Activated CD4-positive, alpha-beta memory T cell treated with anti-CD3 and anti-CD28 coated beads for 36 hours (primary cell): ENCODE measurements at places on chromosomes 7 and 10.

DNA sequence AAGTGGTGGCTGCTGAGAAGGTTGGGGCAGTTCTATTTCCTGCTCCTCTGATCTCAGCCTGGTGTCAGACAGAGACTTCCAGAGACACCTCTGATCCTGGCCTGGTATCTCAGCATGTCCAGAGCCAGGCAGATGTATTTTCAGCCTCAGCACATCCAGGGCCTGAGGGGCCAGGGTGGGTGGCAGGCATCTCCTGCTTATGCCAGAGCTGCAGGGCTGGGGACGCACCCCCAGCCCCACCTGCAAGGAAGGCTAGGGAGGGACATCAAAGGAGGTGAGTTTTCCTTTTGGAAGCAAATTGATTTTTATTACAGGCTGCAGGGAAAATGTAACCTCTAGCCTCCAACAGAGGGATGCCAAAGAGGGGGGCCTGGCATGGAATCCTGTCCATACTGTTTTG, 36.7 kb downstream of the CFAP46 start:
- no peak for DNase-seq

DNA sequence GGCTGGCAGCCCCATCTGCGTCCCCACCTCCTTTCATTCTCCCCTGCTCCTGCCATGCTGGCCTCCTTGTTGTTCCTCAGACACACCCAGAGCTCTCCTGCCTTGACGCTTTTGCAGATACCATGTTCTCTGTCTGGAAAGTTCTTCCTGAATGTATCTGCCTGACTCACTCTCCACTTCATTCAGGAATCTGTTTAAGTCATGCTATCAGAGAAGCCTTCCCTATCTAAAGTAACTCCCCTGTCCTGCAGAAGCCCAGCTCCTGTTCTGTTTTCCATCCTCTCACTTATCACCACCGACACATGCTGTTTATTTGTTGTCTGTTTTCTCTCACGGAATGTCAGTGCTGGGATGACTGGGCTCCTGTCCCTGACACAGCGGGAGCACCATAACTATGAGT, 82.0 kb downstream of the AFAP1L2 start:
- DNase-seq = no peak

GRCh38 chr10:27714349-27714748, 31.3 kb downstream of the MKX start:
- DNase-seq = no peak

GRCh38 chr7:55570939-55571338, 1.4 kb downstream of the VOPP1 start:
- no peak for DNase-seq

GRCh38 chr10:93261089-93261488, 187.4 kb downstream of the CYP26A1 start:
- no peak for DNase-seq

GRCh38 chr7:154832557-154833138, 170.3 kb downstream of the PAXIP1 start:
- no peak for DNase-seq

DNA sequence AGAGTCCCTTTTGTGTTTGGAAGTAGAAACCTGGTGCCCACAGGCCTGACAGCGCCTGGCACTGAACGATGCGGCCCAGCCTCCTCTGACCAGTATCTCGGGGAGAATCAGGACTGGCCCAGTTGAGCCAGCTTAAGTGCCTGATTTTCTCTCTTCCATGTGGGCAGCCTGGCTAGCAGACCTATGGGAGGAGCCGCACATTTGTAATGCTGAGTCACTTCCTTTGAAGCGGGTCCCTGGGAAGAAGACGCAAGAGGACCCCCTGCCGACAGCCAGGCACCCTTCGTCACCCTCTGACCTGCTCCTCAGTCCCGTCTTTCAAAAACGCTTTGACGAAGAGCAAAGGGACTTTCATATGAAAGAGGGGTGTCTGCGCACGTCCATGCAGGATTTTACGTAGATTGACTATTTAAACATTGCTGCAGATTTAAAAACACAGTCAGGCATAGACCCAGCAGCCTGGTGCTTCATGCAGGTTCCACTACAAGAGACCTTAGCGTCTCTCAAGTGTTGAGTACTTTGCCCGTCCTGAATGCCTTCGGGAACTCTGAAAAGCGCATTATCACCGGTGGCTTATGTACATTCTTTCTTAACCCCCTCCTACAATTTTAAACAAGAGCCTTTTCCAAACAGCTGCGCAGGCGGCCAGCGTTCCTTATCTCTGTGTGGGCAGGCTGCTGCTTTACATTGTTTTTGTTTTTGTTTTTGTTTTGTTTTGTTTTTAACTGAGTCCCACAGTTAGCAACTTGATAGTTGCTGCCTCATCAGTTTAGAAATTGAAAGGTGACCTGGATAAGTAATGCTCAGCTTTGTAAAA, 36.5 kb upstream of the AP5Z1 start:
- DNase-seq = peak; percentile 35

GRCh38 chr10:124107072-124107471, 13.7 kb upstream of the CHST15 start:
- no peak for DNase-seq

DNA sequence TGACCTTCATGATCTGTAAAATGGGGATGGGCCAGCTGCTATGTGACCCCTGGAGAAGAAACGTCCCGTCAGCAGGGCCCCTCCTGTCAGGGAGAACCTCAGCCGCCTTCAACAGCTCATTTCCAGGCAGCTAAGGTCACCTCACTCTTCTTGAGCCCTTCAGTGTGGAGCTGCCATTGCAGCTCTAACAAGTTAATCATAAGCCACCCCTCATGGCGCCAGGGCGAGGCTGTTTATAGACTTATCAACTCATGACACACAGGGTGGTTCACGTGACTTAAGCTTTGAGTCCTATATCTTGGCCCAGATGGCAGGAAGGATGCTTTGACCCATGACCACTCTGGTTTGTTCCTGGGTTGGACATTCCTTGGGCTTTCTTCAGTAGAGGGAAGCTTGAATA, 315.1 kb downstream of the TNS3 start:
- no peak for DNase-seq

GRCh38 chr7:29611941-29612544, 48.4 kb downstream of the PRR15 start:
- no peak for DNase-seq

DNA sequence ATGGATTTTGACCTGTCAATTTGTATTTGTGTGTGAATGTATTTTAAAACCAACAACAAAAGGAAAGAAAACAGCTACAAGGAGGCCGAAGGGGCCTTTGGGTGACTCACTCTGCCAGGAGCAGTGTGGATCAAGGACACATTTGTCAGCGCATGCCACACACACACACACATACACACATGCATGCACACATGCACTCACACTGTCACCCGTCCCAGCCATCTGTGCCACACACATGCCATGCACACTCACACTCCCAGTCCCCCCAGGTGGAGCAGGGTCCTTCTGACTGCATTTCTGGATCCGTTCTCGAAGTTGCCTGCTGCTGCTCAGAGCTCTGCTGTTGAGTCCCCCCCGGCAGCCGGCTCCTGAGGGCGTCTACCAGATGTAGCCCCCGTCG, 26.0 kb downstream of the SPOCK2 start:
- DNase-seq = no peak

DNA sequence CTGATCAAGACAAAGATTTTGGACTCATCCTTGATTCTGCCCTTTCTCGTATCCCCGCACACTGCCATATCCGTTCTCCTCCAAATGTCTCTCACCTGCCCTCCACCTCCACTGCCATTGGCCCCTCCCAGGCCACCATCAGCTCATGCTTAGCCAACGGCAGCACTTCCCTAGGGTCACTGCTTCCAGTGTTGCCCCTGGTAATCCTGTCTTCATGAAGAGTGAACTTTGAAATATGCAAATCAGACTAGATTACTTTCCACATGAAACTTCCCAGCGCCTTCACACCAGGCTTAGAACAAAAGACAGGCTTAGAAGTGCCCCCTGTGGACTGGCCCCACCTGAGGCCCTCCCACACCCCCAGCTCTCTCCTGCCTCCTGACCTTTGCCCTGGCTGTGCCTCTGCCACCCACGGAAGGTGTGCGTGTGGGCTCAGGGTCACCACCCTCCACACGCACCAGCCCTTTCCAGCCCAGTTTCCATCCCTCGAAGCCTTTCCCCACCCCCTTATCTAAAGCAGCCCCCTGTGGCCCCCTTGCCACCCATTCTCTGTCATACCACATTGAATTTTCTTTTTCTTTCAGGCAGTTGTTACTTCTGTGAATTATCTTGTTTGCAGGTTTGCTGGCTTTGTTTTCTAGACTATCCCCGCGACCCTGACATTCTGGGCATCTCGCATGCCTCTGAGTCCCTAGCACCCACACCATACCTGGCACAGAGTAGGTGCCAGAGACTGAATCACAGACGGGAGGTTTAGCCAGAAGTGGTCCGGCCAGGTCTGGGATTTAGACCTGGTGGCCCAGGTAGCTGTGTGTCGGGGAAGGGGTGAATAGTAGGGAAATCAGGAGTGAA, 26.8 kb upstream of the C10orf53 start:
- DNase-seq = no peak

GRCh38 chr10:73810735-73811465, 498 bp downstream of the NDST2 start:
- peak; percentile 68 for DNase-seq

DNA sequence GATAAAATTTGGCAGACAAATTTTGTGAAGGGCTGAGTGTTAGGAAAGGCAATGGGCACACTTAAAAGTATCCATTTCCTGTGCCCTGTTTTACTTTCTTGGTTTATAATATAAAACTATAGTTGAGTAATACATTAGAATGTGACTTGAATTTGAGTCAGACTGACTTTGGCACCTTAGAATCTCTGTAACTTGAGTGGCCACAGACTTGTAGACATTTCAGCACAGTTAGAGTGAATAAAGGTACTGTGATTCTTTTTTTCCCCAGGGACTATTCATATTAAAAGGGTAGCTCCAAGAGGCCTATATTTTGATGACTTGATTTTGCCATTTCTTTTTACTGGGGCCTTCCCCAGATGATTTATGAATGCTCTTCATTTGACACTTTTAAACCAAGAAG, 22.4 kb downstream of the GBF1 start:
- no peak for DNase-seq

DNA sequence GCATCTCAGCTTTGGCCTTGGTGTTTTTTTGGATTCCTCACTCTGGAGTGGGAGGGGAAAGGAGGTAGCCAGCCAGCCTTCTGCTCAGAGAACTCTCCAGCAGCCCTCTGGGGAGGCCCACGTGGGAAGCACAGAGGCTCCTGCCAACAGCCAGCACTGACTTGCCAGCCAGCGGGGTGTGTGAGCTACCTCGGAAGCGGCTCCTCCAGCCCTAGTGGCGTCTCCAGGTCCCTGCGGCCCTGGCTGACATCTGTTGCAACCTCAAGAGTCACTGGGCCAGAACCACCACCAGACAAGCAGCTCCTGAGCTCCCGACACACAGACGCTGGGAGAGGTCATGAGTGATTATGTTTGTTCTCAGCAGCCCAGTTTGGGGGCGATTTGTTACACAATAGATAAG, 180.2 kb upstream of the FZD8 start:
- no peak for DNase-seq

GRCh38 chr10:91592266-91592975, 40.5 kb downstream of the PPP1R3C start:
- no peak for DNase-seq

GRCh38 chr10:60708666-60709065, 69.6 kb upstream of the CDK1 start:
- no peak for DNase-seq

DNA sequence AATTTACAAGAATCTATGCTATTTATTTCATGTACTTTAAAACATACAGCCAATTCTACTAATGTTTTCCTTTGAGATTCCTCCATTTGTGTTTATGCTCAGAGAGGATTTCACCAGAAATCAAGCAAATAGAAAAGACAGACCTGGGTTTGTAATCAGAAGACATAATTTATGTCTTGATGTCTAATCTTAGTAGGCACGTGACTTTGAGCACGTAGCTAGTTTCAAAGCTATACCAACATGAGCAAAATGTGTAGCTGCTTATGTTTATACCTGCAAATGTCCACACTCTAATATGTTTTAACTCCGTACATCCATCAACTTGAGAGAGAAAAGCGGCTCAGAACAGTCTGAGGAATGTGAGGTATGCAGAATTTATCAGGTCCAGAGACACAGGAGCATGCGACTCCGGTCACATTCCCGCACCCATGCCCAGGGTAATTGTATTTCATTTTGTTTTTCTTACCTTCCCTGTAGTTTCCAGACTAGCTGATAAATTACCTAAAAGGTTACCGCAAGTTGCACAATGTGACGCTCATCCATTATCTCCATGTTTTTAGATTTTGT, 40.0 kb downstream of the SVOPL start:
- no peak for DNase-seq

DNA sequence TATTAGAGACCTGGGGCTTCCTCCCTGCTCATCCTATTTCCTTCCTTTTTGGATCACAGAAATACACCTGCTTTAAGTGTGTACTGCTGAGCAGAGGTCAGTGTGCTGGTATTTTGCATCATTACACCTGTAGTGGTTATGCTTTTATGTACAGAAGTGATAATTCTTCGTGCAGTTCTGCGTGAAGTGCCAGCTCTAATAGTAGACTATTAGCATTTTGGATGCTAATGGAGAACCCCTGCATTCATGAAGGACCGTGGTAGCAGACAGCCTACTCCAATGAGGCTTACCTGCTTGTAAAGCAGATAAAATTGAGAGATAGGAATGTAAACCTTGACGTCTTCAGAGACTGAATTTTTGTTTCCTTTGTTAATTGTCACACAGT, 114.3 kb downstream of the CDK14 start:
- DNase-seq = no peak

GRCh38 chr7:20188567-20188966, 28.6 kb downstream of the MACC1 start:
- DNase-seq = no peak

GRCh38 chr10:93771354-93771753, 13.6 kb downstream of the LGI1 start:
- DNase-seq = no peak

DNA sequence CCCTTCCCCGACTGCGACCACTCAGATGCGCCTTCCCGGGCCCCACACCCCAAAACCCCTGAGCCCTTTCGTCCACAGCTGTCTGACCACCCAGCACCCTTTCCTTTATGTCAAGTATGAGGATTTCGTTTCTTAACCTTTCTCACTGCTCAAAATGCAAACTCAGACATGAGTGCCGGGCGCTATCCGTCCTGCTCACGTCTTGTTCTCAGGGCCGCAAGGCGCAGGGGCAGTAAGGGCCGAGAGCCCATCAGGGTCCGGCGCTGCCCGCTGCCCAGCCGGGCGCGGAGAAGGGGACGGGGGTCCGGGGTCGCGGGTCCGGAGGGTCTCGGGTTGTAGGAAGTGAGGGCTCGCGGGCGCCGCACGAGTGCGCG, 670 bp upstream of the RBM33 start:
- no peak for DNase-seq

DNA sequence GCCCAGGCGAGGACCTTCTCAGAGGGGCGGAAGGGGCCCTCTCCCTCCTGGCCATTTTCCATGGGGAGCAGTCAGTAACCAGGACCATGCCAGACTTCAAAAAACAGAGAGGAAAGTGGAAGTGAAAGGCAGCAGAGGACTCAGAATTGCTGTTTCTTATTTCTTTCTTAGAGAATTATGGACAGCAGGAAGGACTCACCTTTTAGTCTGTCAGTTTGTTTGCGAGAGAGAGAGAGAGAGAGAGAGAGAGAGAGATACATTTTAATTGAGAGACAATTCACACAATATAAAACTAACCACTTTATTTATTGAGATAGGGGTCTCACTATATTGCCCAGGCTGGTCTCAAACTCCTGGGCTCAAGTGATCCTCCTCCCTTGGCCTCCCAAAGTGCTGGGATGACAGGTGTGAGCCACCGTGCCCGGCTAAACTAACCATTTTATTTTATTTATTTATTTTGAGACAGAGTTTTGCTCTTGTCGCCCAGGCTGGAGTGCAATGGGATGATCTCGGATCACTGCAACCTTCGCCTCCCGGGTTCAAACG, 24.5 kb downstream of the SCD start:
- DNase-seq = no peak
